ENCODE measurements at places on chromosomes 3 and 15.

GRCh38 chr15:56759450-56759845, 26.1 kb upstream of the ZNF280D start:
- no peak for DNase-seq

DNA sequence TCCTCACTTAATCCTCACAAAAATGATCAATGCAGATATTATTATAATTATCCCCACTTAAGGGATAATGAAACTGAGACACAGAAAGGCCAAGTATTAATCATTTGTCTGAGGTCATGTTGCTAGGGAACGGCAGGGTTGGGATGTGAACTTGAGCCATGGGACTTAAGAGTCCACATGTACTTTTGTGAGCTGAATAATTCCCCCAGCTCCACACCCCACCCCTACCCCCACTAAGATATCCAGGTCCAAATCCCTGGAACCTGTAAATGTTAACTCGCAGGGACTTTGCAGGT, 290.5 kb upstream of the GADL1 start:
- DNase-seq: no peak

DNA sequence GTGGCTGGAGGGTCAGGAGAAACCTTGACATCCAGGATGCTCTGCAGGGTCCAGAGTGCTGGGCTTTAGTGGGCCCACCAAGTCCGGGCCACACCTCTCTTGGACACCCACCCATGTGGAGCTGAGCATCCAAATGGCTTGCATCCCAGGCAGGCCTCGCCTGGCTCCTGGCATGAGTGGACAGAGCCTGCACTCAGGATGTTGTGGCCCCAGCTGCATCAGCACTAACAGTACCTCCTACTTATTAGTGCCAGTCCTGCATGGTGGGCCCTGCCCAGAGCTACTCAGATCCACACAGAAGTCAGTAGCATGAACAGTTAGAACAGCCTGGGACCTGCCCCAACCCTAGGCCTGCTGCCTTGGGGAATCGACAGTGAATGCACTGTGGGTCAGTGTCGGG, 42.2 kb upstream of the MRPS22 start:
- DNase-seq: no peak

DNA sequence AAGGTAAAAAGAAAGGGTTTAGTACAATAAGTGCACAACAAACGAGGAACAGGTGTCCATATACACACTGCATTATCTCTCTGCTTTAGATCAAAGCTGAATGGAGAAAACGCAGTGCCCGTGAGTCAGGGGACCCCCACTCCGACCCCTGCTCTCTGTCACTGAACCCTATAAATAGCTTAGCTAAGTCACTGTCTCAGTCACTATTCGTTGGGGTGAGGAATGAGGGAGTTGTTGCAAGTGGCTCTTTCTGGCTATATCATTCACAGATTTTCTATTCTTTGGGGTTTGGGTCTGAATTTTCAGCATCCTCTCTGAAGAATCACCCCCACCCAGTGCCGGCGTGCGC, 458 bp upstream of the STAC start:
- no peak for DNase-seq

- no peak for DNase-seq
Observed at GRCh38 chr15:40942337-40942854, 10.9 kb upstream of the CHAC1 start.

GRCh38 chr3:193815246-193816027, 222.4 kb downstream of the OPA1 start:
- no peak for DNase-seq

DNA sequence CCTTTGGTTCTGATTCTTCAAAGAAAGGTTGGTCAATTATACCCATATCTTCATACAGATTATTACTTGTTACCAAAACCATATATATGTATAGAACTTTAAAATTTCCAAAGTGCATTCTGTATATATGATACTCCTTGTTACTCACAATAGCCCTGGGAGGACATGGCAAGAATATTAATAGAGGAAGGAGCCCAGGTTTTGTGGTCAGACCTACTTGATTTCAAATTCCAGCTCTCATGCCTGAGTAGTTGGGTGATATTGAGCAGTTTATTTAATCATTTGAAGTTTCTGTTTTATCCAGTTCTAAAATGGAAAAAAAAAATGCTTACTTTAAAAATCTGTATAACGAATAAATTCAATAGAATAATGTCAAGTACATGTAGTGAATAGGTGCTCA, 2.5 kb downstream of the IL1RAP start:
- no peak for DNase-seq

DNA sequence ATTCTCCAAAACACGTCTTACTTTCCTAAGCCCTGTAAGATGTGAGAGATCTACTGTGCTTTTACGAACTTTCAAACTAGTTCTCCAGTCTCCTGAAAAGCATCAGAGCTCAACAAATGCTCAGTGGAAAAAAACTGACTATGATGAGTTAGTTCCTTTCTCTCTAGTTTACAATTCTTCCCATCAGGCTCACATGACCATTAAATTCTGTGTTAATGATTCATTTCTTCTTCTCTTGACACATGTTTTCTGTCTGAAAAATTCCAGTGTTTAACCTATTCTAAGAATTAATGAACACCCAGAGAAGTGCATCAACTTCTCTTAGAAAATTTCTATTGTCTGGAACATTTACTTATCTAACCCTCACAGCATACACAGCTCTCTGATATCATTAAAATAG, 844.3 kb downstream of the SI start:
- no peak for DNase-seq

All from left lobe of liver (tissue), 2 donors.